ENCODE measurements at places on chromosomes 12 and 14.

- no peak for DNase-seq
These were observed 39.7 kb downstream of the AMN start for GRCh38 chr14:102962111-102962627.

DNA sequence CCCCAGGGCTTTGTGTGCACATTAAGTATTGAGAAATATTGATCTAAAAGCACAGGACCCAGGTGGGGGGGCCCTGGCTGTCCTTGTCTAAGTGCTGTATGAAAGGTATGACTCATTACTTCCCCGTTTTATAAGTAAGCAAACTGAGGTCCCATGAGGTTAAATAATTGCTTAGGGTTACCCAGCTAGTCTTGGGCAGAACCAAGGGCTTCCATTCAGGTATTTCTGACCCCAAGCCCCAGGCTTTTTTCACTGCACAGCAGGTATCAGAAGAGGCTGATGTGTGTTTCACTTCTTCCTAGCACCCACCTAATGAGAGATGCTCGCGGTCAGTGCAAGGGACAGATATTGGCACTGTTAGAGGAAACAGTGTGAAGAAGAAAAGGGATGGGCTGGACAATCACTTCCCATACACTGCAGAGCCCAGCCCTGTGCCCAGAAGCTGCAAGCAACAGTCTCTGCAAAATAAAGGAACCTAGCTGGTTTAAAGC is 4.7 kb upstream of the TC2N start:
- no peak for DNase-seq

- DNase-seq: no peak
These were observed 1.7 kb upstream of the KIF26A start for GRCh38 chr14:104136472-104137296.

GRCh38 chr12:124225730-124226129 is 69.2 kb upstream of the RFLNA start:
- no peak for DNase-seq

GRCh38 chr12:98786653-98787052 is 141.6 kb downstream of the APAF1 start:
- DNase-seq: no peak

DNA sequence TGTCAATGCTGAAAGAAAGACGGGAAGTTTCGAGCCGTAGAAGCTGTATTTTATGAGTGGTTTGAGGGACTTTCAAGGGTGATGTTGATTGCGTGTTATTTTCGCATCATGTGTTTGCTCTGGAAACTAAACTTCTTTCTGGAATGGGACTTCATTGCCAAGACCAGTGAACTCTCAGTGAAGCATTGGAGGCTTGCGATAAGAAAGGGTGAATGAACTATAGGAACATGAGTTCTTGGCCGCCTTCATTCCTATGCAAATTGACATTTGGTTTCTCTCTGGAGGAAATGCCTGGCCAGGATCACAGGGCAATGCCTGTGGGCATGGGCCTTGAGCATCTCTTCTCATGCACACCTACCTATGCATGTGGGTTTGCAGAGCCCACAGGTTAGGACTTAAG is 372.7 kb downstream of the GLT1D1 start:
- no peak for DNase-seq

DNA sequence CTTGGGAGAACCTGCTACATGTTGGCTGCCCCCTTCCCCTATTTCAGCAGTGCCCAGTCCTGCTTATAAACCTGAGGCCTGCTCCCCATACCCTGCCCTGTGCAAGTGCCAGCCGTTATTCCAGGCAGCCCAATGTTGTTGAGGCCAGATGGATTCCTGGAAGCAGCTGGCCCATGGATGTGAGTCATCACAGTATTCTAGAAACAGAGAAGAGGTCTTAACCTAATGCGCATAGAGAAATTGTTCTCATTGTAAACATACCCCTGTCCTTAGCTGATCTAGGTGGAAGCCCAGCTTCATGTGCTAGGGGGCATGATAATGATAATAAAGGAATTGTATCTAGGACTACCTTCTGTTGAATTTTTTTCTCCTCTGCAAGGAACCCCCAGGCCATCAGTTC is 69.7 kb downstream of the TSPAN11 start:
- no peak for DNase-seq

DNA sequence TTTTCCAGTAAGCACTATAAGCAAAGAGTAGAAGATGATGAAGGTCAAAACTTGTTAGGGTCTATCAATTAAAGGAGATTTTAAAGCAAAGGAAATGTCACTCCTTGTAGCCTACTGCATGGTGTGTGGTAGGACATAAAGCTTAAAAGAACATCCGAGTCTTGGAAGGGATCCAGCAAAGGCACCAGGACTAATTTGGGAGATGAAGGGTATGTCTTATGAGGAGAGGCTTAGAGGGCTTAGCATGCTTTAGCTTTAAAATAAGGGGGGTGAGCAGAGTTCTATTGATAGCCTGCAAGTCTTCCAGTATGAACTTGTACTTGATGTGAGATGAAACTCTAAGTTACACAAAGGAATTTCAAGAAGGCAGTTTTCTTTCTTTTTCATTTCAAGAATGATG is 11.8 kb upstream of the MYBPC1 start:
- no peak for DNase-seq

DNA sequence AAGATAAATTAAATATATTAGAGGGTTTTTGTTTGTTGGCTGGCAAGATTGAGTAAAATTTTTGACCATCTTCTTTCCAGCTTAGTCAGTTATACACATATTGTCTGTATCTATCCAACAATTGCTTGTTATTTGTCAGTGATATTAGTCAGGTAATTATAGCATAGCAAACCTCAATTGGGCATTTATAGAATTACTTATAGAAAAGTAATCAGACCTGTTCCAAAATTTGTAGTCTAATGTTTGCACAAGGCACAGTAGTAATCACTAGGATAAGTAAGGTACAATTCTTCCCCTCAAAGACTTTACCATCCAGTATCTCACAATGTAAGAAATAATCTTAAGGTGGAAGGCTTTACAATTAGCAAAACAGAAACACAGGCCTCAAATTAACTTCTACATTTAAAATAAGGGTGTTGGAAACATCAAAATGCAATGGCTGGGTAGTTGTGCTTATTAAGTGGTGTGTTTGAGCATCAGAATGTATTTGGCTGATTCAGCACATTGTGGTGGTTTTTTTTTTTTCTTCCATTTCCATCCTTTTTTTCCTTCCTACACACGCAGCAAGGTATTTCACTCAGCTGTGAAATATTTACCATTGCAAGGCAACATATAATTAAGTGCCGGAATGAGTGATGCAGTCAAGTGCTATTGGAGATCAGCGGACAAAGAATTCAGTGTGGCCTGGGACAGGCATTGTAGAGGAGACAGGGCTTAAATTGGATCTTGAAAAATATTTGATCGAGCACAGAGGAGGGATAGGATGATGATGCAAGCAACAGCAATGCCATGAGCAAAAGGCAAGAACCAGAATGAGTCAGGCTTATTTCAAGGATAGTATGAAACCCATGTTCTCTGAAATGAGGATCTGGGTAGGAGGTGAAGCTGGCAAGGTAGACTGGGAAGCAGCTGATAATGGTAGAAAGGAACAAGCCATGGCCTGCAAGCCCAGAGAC is 178.2 kb downstream of the AKAP6 start:
- no peak for DNase-seq

DNA sequence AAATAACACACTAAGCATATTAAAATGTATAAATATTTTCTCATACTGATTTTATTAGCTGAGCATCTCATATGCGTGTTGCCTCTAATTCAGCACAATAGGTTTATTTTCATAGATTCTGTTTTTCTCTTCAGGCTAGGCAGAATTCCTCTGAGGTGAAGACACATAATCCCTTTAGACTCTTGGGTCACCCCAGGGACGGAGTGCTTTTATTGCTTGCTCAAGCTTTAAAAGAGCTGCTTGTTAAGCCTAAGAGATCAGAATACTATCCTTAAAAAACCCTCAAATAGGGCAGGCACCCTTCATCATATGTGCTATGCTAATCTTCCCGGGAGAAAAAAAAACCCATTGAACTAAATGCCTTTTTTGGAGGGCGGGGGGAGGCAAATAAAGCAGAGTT is 390.1 kb downstream of the KCNH5 start:
- no peak for DNase-seq

- no peak for DNase-seq
These were observed 318.1 kb upstream of the RTL1 start for GRCh38 chr14:101221549-101222160.

GRCh38 chr14:106518054-106518943 is 991.9 kb downstream of the TMEM121 start:
- DNase-seq: no peak

DNA sequence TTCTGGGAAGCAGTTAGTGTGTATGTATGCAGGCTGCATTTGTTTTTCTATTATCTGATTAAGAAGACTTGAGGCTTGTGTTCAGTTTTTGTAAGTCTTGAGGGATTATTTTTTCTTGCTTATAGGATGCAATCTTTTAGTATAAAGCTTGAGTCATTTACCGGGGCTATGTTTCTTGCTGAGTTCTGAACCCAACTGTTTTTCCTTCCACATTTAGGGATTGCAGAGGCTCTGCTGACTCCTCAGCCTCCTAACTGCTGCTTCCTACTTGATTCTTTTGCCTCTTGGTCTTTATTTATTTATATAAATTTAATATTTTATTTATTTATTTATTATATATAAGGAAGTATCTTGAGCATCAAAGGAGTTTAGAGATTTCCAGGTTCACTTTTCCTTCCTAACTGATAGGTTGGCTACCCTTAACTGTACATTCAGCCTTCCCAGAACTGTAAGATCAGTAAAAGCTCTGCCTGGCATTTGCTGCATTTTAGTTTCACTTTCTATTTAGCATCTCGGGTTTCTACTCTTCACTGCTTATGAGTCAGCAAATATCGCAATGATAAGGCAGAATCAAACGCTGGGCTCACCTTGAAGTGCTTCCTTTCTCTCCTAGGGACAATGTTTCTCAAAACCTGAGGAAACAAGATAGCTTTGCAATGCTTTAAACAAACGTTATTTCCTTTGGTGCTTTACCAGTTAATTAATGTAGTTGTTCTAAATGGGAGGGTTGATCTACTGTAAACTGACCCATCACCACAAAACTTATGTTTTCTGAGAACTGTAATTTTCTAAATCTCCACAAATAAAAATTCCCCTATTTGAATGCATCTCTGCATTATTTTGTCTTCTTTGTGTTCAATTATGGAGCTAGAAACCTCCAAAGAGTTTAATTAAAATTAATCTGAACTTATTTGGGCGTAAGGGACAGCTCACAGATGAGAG is 1183.7 kb upstream of the TMEM132C start:
- DNase-seq: peak; percentile 79

- no peak for DNase-seq
These were observed 39.7 kb upstream of the TMEM260 start for GRCh38 chr14:56539862-56540261.

DNA sequence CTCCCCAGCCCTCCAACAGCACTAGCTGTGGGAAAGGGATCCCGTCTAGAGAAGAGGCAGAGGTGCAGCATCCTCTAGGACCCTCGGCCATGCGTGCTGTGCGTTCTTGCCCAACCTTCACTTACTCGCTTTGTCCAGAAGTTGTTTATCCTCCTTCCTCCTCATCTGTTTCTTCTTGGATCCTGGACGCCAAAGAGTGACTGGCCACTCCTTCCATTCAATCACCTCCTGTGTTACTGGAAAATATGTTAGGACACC is 140.5 kb downstream of the ZFP36L1 start:
- DNase-seq: no peak

DNA sequence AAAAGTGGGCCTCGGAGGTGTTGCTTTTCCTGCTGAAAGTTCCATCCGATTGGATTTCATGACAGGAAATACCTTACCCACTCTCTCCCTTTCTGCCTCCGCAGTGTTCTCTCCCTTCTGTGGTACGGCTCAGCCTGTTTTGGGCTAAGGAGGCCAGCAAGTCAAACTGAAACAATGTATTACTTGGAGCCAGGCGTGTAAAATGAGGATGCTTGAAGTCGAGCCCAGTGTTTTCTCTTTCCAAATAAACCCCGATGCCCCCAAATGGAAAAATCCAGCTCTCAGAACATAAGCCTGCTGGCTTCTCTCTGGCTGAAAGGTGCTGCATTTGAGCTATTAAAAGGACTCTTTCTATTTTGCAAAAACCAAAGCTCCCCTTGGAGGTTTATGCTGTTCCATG is 124.7 kb downstream of the ZNF664 start:
- no peak for DNase-seq

DNA sequence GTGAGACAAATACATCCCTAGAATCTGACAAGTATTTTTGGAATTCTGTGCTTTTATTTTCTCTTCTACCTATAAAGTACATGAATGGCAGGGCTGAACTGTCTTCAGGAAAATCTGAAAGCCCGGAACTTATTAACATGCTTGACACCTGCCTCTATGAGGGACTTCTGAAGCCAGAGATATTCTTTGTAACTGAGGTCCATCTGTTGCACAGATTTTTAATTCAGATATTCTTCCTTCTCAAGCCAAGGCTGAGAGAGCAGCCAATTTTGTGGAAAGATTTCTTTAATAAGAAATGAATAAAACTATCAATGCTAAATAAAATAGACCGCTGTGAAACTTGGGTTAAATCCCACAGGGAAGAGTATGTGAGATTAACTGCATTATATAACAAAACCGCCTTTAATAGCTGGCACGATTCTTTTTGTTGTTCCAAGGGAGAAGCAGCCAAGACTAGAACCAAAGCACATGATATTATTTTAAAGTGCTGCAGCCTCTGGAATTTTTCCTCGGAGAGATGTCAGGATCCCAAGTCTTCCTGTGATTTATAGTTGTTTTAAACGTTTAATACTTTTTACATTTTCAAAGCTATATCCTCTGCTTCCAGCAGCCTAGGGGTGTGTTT is 148.9 kb downstream of the CRADD start:
- DNase-seq: no peak

- DNase-seq: no peak
These were observed 194.5 kb downstream of the DPF3 start for GRCh38 chr14:72699443-72699842.

DNA sequence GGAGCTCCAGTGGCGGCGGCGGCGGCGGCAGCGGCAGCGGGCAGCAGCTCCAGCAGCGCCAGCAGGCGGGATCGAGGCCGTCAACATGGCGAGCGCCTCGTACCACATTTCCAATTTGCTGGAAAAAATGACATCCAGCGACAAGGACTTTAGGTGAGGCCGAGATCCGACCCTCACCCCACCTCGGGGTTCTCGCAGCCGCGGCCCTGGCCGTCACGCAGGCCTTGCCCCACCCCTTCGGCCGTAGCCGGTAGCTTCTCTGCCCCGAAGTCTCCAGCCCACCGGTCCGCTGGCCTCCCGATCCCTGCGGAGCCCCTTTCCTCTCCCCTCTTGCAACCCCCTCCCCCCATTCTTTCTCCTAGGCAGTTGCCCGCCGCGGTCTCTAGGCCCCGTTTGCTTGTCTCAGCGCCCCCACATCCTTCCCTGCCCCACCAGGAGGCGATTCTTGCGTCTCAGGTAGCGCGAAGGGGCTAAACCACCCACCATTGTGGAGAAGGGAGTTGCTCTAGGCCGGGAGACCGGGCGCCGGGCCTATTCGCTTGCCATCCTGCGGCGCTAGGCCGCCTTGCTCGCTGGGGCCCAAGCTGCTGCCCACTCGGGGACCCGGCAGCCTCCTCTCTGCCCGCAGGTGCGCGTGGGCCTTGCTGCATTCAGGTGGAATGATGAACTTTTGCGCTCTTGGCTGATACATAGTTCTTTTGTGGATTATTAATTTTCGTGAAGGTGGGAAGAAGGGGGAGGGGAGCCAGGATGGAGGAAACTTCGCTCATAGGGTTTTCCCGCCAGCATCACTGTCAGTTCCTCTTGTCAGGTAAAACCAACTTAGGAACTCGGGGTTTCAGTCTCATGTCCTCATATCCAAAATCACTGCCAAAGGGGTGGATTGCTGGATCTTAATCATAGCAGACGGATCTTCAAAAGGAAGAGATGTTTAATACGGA is 745 bp downstream of the CAND1 start:
- peak; percentile 5 for DNase-seq
